ENCODE measurements at places on chromosomes 5 and 9.

DNA sequence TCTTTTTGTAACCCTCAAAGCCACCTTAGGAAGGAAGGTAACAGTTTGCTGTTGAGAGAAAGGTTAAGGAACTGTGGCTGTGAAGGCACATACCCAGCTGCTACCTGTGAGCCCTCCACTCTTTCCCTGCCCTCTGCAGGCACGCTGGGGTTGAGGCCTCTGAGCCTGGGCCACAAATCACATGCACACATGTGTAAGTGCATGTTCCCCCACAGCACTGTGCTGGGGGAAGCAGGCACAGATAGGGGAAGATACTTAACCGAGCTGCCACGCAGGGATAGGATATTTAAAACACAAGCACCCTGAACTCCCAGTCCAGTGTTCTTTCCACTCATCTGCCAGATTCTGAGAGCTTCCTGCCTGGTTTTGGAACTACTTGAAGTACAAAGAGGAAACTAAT is 18.1 kb downstream of the LARP1 start:
- no peak for DNase-seq

DNA sequence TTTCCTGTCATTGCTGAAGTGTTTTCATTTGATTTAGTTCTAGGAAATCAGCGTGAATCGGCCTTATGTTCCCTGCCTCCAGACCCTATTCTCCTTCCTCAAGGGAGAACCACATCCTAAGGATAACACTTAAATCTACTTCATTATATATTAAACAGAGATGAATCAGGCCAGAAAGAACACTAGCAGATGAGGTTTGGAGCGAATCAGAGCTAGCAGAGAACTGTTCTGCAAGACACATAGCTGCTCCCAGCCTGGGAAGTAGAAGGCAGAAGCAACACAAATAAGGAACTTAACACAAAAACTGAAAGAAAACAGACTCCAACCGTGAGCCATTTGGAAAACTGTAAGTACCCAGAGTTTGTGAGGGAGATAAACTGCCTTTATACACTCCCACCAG is 718.2 kb downstream of the SEMA5A start:
- no peak for DNase-seq

DNA sequence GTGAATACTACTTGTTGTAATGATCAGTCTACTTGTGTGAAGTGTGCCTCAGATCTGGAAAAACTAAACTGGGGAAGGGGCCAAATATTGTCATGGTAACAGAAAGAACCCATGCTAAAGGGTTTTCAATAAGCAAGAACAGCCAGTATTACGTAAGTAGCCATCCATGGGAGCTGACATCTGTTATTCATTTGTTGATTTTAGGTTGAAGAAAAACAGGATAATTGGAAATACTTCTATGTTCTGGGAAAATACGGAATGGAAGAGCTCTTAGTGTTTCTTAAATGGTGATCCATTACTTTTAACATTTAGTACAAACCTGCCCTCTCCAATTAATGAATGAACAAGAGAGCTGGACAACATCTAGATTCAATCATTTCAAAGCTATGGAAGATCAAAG is 485.8 kb downstream of the NTRK2 start:
- no peak for DNase-seq

DNA sequence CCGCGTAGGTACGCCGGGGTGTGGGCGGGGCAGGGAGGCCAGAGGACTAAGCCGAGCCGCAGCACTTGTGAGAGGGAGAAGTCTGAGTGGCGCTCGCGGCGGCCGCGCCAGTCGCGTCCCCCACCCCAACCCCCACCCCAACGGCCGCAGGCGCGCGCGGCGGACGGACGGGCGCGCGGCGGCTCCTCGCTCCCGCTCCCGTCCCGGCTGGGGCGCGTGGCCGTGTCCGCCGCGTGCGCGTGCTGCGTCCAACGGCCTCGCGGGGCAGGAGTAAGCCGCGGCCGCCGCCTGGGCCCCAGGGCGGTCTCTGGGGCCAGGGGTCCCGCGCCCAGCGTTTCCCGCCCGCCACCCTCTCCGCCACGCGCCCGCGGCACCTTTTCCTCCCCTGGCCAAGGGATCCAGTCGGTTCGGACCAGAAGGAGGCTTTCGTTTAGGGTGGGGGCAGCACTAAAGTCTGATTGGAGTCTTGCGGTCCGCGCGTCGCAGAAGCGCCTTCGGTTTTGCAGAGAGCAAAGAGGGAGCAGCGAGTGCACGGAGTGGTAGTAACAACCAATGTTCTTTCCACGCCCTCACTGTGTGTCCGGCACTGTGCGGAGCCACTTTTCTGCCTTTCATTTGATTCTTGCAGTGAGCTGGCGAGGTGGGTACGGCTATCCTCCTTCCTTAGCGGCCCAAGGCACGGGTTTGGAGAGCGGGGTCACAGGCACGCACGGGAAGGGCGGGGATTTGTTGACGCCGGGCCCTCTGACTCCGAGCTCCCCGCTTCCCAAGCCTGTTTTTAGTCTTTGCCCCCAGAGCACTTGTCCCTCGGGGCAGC is 483 bp downstream of the G3BP1 start:
- peak; percentile 62 for DNase-seq

DNA sequence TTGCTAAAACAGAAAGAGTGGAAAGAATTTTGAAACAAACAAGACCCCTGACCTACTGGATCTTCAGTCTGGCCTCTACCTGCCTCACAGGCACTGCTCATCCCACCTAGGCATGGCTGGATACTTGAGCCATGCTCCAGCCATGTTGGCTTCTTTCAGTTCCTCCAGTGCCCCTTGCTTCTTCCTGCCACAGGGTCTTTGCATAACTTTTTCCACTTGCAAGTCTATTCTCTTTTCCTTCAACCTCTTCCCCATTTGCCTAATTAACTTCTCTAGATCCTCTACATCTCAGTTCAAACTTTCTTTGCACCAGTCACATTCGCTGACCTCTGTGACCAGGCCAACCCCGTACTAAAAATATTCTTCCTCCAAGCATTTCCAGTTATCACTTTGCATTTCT is 50.4 kb downstream of the STARD4 start:
- DNase-seq: no peak

DNA sequence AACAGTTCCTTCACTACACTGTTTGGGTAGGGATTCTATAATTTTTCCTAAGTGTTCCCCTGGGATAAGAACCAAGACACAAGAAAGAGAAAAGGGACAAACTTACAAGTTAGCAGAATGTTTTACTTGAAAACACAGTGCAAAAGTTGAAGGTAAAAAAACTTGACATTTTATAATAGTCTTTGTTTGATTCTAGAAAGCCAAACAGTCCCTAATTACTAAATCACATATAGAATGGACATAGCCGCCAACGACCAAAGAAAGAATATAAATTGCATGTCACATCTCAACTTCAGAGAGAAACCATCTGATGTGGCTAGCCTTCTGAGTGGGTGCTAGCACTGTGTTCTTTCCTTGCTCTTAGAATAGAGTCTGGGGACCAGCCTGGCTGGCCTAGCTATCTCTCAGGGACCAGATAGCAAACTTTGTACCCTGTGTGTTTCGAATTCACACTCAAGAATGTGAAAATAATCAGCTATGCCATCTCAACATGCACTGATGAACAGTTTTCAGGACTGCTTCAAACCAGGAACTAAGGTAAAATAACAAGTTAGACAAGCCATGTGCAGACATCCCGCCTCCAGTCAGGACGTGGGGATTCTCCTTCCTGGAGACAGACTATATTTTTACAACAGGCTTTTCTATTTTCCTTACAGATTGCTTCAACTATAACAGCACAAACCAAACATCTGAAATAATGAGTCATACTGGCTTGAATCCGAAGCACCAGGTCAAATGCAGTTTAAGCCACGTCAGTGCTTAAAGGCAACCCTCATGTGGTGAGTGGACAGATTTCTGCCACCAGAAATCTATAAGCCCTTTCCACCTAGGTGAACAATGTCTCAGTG is 53.7 kb downstream of the LHFPL2 start:
- no peak for DNase-seq

- no peak for DNase-seq
These were observed 353.6 kb upstream of the RGMB start for GRCh38 chr5:98419825-98420224.

- no peak for DNase-seq
These were observed 453.3 kb upstream of the KLF4 start for GRCh38 chr9:107942856-107943255.

Data from testis (tissue), 5 donors.